ENCODE measurements at places on chromosomes 5 and 9.

DNA sequence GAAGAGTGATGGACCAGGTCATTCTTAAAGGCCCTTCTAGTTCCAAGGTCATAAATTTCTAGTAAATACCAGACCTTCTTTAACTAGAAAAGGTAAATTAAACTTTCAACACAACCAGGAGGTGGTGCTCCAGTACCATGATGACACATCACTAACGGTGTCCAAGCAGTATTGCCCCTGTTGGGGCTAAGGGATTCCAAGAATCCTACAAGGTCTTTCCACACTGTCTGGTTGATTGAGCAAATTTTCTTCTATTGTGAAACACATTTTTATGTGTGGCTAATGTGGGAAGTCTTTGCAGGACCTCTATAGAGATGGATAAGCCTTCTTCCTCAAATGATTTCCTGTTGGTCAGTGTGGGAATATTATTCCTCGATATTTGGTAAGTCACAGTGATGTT lies 459.6 kb upstream of the PAPPA start:
- no peak for DNase-seq

DNA sequence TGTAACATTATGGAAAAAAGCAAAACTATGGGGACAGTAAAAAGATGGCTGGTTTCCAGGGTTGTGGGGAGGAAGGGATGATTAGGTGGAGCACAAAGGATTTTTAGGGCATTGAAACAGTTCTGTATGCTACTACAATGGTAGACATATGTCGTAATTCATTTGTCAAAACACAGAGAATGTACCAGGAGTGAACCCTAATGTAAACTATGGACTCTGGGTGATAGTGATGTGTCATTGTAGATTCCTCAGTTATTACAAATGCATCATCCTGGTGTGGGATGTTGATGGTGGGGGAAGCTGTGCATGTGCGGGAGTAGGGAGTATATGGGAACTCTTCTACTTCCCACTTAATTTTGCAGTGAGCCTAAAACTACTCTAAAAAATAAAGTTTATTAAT lies 135.0 kb upstream of the GABRP start:
- DNase-seq: no peak

DNA sequence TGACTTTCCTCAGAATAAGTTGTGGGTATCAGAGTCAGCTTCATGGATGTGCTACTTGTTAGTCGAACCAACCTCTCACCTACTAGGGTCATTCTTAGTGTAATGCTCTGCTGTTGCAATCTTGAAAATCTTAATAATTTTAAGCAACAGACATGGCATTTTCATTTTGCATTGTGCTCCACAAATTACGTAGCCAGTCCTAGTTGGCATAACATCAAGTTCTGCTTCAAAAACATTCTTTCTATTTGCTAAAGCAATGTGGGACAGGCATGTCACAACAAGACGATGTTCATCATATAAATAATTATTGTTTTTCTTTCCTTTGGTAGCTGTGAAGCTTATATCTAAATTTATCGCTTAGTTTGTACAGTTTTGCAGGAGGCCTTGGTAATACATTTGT lies 39.3 kb upstream of the CDH12 start:
- DNase-seq: peak; percentile 64

DNA sequence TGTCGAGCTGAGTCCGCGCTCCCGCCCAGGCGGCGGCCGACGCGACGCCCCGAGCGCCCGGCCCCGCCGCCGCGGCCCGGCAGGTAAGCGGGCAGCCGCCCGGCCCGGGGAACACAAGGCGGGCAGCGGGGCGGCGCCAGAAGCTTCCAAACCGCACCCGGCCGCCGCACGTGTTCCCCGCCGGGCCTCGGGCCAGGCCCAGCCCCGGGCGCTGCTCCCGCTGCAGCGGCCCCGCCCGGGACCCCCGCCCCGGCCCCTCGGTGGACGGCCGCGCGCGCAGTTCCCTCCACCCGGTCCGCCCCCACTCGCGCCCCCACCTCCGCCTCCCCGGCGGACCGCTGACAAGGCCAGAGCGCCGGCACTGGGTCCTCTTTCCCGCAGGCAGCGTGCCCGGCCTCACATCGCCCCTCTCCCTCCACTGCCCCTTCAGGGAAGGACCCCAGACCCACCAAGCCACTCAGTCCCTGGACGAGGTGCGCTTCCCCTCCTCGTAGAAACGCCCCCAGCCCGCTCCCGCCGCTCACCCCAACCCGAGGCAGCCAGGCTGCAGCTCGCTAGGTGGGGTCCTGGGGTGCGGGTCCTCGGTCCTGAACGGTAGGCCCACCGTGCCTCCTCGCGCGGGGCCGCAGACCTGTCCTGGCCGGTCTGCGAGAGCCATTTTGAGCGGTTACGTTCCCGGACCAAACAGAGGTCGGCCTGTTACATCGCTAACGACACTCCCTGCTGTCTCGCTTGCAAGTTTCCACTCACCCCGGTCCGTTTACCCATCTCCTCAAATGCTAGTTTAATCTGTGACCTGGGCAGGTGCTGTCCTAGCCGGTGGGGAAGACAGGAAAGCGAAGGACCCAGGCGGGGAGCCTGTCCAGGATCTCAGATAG lies 475 bp downstream of the WDR5 start:
- no peak for DNase-seq

DNA sequence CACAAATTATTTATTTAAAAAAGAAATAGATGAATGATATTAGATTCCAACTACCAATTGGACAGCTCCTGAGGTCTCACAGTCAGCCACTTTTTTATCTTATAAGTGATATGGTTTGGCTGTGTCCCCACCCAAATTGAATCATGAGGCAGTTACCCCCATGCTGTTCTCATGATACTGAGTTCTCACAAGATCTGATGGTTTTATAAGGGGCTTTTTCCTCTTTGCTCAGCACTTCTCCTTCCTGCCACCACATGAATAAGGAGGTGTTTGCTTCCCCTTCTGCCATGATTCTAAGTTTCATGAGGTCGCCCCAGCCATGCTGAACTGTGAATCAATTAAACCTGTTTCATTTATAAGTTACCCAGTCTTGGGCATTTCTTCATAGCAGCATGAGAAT lies 12.9 kb downstream of the NLN start:
- DNase-seq: no peak

DNA sequence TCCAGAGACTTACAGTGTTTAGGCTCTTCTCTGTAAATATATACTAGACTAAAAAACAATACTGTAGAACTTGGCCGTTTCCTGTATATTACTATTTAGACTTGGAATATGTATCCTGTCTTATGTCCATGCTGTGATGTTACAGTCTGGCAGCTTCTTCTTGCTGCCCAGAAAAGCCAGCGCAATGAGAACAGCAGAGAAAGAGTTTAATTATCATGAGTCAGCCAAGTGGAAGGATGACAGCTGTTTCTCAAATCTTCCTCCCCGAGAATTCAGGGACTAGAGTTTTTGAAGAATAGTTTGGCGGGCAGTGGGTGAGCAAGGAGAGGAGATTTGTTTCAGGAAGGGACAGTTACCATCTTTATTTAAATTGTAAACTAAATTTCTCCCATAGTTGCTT lies 37.5 kb downstream of the NAA35 start:
- no peak for DNase-seq

All from NCI-H1105 treated with DMSO at 0.1 percent for 48 hours (cell line).